ENCODE measurements at places on chromosomes 1 and 21. TPM values are rescaled to one million over a fixed set of nuclear protein-coding genes. Genes with fewer than 3 reads are reported as not detected.

Gene HMGN2
- 150 TPM for total RNA-seq

Gene NBPF4
- not detected for total RNA-seq

Gene TMEM50B
- total RNA-seq, result 35.1 TPM

DNA sequence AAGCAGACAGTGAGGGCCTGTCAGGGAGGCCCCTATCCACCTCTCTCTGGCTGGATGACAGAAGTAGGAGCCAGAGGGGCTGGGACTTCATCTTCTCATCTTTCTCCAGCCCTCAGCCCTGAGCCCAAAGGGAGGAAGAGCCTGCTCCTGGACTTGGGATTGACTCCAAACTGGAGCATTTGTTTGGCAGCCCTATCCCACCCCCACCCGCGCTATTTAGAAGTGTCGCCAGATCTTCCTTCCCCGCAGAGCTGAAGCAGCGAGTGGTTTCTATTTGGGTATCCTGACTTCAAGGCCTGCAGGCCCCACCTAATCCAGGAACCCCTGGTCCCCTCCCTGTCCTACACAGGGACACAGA, 9.6 kb downstream of the NES start:
- peak; percentile 67 for DNase-seq

DNA sequence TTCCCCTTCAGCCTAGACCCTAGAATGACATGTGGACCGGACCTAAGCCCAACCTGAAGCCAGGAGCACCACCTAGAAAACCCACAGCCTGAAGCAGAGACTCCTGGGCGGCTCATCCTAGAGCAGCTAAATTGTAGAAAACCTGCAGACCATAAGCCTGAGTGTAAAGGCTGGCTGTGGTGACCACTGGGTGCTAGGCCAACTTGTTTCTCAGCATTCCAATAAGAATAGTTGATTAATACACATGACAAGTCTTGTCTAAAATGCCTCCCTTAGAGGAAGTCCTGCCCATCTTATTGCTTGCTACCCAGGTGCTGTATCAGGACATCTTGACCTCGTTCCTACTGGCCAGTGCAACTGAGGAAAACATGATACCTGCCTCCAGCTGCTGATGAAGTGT, 23.3 kb upstream of the CASQ2 start:
- no peak for DNase-seq

DNA sequence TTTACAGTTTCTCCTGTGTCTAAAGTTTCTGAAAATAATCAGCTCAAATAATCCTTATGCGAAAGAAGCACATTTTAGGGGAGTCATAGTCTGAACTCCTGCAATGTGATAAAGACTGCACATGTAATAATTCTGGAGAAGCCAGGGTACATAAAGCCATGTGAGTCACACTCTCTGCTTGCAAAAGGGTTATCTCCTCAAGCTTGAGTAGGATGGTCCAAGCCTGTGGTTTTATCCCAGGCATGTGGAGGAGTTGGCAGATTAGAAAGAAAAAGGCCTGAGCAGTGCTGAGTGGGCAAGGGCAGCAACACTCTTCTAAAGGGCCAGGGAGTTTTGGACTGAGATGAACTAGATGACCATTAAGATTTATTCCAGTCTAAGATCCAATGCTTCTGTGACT, 220.4 kb downstream of the RHOU start:
- no peak for DNase-seq

- DNase-seq, result no peak
These were observed 20.8 kb upstream of the TLCD4 start for GRCh38 chr1:95096218-95096841.

DNA sequence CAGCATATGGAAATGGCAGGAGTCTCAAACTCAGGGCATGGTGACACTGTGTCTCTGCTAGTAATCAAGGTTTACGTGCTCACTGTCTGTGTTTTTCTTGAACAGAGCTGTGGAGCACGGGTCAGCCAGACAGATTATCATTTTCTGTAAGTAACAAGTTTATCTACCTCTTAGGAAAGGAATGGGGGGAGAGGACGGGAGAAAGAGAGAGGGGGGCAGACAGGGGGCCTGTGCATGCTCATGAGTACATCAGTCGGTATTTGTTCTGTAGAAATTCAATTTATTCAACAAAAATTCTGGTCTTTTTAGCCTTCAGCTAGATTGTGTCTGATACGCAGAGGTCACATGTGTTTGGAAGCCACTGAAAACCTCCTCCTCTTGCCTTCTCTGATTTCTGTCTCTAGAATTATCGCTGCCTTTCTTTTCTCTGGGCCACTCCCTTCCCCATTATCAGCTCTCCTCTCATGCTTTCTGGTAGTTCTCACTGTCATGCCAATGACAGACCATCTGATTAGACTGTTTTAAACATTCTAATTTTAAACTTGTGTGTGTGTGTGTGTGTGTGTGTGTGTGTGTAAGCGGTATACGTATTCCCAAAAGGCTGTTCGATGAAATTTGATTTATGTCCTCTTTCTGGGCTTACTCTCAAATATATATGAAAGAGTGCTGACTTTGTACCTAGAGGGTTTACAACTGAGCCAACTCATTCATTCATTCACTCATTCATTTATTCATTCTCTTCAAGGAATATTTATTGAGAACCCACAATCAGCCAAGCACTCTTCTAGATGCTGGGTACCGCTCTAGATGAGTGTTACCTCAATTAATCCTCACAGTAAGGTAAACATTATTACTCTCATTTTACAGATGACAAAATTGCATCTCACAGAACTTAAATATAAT, 636.9 kb downstream of the KIF26B start:
- no peak for DNase-seq

DNA sequence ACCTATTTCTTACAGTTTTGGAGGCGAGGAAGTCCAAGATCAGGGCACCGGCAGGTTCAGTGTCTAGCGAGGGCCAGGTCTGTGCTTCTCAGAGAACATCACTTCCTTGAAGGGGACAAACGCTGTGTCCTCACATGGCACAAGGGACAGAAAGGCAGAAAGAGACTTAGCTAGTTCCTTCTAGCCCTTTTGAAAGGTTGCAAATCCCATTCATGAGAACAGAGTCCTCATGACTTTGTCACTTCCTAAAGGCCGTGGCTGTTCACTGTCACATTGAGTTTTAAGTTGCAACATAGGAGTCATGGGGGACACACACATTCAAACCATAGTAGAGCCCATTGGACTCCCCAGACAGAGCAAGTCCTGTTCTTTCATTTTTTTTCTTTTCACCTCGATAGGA, 27.4 kb downstream of the PER3 start:
- DNase-seq, result no peak

Measured in Right ventricle myocardium inferior (tissue), 1 donor.